ENCODE measurements at places on chromosomes 16 and 17.

DNA sequence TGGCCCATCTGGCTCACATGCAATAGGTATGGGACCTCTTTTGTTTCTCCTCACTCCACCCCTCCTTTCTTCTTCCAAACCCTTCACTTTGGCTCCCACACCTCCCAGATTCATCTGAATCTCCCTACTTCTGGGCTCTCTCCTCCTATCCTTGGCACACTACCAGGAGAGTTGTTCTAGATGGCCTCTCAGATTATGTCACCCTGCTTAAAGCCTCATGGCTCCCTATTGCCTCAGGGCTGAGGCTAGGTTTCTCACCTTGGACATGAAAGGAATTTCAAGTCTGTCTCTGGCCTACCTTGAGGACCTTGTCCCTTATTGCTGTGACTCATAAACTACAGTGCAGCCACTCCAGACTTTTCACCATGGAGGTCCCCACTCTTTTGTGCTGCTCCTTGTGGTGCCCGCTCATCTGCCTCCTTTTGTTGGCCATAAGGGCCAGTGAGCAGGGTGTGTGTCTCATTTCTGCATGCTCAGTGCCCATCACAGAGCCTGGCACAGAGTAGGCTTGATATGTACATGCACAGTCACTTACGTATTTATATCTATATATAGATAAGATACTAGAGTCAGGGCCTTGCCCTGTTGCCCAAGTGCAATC is 1.0 kb upstream of the MFAP4 start:
- DNase-seq = no peak

DNA sequence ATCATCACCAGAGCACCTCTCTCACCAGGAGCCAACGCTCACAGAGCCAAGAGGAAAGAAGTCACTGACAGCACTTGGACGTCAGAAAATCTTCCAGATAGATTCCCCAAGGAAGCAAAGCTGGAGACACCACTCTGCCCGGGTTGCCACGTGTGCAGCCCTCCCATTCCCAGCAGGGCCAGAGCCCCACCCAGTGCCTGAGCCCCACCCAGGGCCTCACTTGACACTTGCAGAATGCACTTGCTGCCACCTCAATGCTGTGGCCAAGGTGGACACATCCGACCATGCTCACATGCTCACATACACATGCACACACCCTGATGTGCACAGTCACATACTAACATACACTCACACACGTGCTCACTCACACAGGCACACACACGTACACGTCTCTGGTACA is 240.7 kb downstream of the RBFOX3 start:
- no peak for DNase-seq

DNA sequence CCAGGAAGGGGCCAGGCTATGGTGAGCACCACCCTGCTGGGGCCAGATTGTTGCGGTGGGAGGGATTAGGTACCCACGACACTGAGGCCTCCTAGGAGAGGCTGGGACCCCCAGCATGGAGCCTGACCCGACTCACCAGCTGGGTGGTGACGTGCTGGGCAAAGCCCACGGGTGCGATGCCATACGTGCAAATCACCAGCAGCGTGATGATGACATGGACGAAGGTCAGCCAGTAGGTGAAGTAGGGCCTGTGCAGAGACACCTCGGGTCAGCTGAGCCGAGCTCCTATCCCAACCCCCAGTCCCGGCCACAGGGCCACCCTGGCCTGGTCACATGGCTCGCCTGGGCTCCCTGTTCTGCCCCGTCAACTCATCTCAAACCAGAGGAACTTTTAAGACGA is 7.5 kb downstream of the AANAT start:
- DNase-seq = no peak

DNA sequence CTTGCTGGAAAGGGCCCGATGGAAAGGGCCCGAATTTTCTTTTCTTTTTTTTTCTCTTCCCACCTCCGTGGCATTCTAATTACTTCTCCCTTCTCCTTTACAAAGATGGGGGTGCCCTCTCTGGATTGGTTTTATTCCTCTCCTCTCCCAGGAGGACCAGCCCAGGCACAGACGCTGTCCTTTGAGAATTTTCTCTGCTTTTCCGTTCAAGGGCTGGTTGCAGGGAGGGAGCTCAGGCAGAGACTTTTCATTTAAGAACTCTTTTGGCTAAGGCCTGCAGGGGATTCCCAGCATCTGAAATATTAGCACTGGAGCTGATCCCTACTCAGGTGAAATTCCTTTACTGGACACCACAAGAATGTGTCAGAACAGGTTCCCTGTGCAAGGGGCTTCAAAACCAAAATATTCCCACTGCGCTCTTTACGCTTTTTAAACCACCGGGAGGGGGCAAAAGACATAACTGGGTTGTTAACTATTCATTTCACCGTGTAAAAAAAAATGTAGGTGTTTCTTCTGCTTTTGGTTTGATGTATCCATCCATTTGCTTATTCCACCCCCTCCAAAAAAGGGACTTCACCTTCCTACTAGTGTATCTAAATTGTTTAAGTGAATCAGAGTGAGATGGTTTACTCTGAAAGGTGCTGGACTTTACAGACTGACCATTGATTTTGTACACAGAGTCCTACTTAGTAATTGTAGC is 1.4 kb downstream of the NFAT5 start:
- DNase-seq = no peak

DNA sequence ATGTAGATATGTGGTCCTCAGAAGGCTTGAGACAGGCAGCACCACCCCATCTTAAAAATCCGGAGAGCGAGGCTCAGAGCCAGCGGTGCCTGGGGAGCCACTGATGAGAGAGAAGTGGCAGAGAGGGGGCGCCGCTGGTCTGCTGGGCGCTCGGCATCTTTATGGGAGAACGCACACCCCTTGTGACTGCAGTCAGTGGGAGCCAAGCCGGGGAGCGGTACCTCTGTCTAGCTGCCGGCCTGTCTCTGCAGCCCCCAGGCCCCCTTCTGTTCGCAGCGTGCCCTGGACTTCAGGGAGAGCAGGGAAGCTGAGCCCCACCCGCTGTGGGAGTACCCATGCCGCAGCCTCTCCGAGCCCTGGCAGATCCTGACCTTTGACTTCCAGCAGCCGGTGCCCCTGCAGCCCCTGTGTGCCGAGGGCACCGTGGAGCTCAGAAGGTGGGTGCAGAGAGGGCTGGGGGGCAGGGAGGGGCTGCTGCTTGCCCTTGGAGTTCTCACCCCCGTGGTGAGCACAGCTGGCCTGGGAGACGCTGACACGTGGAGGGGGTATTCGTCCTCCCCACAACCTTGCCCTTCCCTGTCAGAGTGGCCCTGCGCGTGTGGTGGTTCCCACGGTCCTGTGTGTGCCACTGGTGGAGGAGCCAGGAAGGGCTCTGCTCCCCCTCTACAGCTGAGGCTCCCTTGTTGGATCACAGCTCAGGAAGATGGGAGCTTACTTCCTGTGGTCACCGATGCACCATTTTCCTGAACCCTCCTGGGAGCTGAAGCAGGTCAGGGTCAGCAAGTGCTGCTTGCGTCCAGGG is 44.8 kb downstream of the PRMT7 start:
- DNase-seq = no peak

DNA sequence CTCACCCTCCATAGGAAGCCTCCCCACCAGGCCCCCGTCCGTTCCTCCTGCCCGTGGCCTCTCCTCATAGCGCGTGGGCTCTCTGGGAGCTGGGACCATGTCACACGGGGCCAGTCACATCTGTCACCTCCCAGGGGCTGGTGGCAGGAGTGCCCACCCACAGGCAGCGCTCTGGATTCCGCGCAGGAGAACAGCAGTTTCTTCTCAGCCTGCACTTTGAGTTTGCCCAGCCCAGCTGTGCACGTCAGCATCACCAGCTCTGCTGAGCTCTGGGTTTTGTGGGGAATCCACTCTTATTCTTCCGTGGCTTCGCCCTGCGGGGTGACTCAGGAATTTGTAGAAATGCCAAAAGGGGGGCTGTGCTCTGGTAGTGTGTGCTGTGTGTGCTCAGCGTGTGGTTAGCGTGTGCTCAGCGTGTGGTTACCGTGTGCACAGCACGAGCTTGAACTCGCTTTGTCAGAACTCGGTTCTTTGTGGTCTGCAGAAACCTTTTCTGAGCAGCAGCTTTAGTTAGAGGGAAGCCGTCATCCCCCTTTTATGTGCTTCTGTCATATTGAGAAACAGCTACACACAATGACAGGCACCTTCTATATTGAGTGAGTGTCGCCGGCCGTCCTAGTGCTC is 3.2 kb downstream of the ACSF3 start:
- peak; percentile 83 for DNase-seq

DNA sequence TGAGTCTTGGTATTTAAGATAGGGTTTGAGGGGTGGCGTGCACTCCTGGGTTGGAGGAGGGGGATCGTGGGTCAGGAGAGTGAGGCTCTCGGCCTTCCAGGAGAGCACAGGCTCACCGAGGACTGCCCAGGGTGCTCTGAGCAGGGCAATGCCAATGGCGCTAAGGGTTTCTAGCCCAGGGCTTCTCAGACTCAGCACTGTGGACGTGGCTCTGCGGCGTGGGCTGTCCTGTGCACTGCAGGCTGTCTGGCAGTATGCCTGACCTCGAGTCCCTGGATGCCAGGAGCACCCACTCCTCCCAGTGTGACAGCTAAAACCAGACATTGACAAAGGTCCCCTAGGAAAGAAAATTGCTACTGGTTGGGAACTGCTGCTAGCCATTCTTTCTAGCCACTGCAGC is 37.2 kb upstream of the ENDOV start:
- no peak for DNase-seq

All from activated CD8-positive, alpha-beta memory T cell treated with anti-CD3 and anti-CD28 coated beads, Interleukin-2, amount 50 U/mL, for 4 hours (primary cell).